Posterior vena cava (tissue), 2 donors: ENCODE measurements at places on chromosomes 7 and 10.

GRCh38 chr7:85806321-85806720, 619.5 kb upstream of the SEMA3D start:
- DNase-seq, result no peak

GRCh38 chr10:47050618-47051455, 139.6 kb downstream of the PTPN20 start:
- no peak for DNase-seq

- DNase-seq, result no peak
Observed at GRCh38 chr10:47246406-47247147, 53.4 kb upstream of the GDF10 start.

DNA sequence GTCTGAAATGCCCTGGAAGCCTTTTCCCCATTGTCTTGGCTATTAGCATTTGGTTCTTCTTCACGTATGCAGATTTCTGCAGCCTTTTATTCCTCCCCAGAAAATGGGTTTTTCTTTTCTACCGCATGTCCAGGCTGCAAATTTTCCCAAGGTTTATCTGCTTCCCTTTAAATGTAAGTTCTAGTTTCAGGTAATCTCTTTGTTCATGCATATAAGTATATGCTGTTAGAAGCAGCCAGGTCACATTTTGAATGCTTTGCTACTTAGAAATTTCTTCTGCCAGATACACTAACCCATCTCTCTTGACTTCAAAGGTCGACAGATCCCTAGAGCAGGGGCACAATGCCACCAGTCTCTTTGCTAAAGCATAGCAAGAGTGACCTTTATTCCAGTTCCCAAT, 12.3 kb downstream of the THAP5 start:
- no peak for DNase-seq

- no peak for DNase-seq
Observed at GRCh38 chr10:104127411-104127810, 5.4 kb downstream of the SFR1 start.

DNA sequence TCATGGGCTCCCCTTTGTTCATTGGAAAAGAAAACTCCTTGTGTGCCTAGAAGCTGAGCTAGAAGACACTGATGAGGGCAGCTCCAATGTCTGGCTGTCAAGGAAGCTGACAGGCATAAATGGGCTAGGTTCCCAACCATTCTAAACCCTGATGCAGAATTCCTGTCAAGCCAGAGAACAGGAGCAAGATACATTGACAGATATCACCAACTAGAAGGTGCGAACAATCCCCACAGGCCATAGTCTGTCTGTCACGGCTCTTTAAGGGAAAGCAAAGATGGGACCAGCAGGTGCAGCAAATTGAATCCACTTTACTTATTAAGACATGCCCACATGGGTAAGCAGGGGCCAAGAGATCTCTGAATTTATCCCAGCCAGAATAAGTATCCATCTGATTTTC, 617.9 kb upstream of the POT1 start:
- no peak for DNase-seq
